ENCODE measurements at places on chromosomes 2 and 18.

DNA sequence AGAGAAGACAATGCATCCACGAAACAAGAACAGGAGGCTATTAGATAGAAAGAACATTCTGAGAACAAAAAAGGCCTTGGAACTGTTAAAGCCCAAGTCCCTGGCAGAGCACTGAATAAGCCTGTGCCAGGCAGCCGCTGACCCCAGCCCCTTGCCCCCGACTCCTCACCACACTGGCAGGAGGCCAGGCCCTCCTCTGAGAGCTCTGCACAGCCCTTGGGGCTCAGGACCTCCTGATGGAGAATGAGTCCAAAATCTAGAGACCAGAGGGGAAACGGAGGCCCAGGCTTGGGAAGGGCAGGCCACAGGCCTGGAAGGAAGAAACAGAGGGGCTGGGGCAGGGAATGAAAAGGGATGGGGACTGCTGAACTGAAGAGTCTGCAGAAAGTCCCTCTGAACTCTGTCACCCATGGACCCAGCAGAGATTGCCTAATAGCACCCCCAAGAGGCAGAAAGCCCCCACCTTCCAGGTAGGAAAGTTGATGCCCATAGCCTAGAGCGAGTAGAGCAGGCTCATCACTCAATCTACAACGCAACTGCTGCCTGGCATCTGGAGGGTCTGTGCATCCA lies 18.3 kb upstream of the TNS1 start:
- peaks cover 15% of the 10 kb centered on the region for H3K4me1 ChIP-seq
- H3K4me3 ChIP-seq = no peak overlapping the region
- no peak overlapping the region for H3K27ac ChIP-seq
- no peaks in the 10 kb centered on the region for H3K27me3 ChIP-seq

DNA sequence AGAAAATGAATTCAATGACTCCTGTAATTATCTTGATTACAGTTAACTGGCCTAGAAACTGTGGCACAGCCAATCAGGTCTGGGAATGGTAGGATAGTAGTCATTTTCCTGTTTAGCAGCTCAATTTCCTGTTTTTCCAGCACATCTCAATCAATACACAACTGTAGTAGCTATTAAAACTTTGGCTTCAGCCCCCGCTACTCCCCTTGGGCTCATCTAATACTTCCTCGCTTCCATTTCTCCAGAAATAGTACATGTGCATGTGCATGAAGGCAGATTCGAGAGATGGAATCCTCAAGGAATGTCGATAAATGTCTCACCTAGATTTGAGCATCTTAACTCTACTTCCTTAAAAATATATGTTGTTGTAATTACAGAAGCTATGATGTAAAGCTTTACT lies 9.7 kb downstream of the COBLL1 start:
- no peak overlapping the region for H3K4me3 ChIP-seq
- no peak for DNase-seq
- peaks cover 2% of the 10 kb centered on the region for H3K4me1 ChIP-seq
- no peak overlapping the region for H3K27ac ChIP-seq
- no peaks in the 10 kb centered on the region for H3K27me3 ChIP-seq

- H3K4me1 ChIP-seq = no peaks in the 10 kb centered on the region
- no peak for DNase-seq
- H3K36me3 ChIP-seq = peaks cover 65% of the 10 kb centered on the region
- H3K27me3 ChIP-seq = no peaks in the 10 kb centered on the region
These were observed 72.5 kb downstream of the RMDN2 start for GRCh38 chr2:37997629-37998028.

- no peaks in the 10 kb centered on the region for H3K4me1 ChIP-seq
- no peak overlapping the region for H3K4me3 ChIP-seq
- DNase-seq = no peak
- H3K27ac ChIP-seq = no peak overlapping the region
- H3K27me3 ChIP-seq = no peaks in the 10 kb centered on the region
- no peaks in the 10 kb centered on the region for H3K36me3 ChIP-seq
These were observed 96.3 kb downstream of the C18orf54 start for GRCh38 chr18:54453996-54454395.
